A172 (cell line): ENCODE measurements at places on chromosomes 1 and 21. TPM values are rescaled to one million over a fixed set of nuclear protein-coding genes. Genes with fewer than 3 reads are reported as not detected.
A peak's percentile ranks its signal among the peaks of the same experiment; 100 is the strongest.

- no peak for DNase-seq
These were observed 53.9 kb upstream of the GPR52 start for GRCh38 chr1:174393885-174394284.

The RORC gene
- total RNA-seq: 0.12 and 0.14 TPM in 2 replicates

The GBP7 gene
- not detected in 2 replicates for total RNA-seq

The SPATA46 gene
- not detected in 2 replicates for total RNA-seq

- peak; percentile 12 for DNase-seq
These were observed 100.8 kb upstream of the KIAA1614 start for GRCh38 chr1:180811886-180812285.

GRCh38 chr1:182650678-182651338 is 33.6 kb downstream of the RGS8 start:
- no peak for DNase-seq

DNA sequence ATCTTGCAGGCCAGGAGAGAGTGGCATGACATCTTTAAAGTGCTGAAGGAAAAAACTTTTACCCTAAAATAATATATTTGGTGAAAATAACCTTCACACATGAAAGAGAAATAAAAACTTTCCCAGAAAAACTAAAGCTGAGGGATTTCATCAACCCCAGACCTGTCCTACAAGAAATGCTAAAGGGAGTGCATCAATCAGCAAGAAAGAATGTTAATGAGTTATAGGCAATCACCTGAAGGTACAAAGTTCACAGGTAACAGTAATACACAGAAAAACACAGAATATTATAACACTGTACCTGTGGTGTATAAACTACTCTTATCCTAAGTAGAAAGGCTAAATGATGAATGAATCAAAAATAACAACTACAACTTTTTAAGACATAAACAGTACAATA is 249.2 kb upstream of the PKN2 start:
- no peak for DNase-seq

The SLAMF6 gene
- total RNA-seq: not detected in 2 replicates

- DNase-seq: no peak
These were observed 1.6 kb downstream of the DDI2 start for GRCh38 chr1:15618655-15619525.

GRCh38 chr1:193419295-193419694 is 232.9 kb upstream of the B3GALT2 start:
- no peak for DNase-seq

The CYP4A11 gene
- total RNA-seq: not detected in 2 replicates

DNA sequence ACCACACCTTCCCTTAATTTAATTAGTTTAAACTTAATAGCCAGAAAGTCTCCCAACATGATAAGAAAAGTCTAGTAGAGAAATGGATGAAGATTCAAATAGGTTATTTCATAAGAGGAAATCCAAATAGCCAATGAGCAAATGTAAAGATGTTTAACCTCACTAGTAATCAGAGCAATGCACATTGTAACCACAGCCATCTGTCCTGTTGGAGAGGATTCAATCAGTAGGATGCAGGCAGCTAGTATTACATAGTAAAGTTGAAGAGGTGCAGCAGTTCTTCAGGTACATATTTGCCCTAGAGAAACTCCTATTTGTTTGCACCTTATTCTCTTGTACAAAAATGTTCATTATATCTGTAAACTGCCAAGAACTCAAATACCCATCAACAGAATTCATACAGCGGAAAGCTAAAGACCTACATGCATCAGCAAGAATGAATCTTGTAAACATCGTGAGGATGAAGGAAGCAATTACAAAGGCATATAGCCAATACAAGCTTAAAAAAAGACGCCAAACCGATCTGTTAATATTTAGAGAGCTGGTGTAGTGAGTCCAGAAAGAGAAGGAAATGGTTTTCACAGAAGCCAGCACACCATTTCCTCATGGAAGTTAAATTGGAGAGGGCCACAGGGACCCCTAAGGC is 27.9 kb downstream of the DIP2A start:
- no peak for DNase-seq

- DNase-seq: no peak
These were observed 7.7 kb downstream of the SELENON start for GRCh38 chr1:25807480-25808390.

The LRRC38 gene
- not detected in 2 replicates for total RNA-seq

GRCh38 chr1:149923626-149924025 is 4.0 kb downstream of the SF3B4 start:
- no peak for DNase-seq

DNA sequence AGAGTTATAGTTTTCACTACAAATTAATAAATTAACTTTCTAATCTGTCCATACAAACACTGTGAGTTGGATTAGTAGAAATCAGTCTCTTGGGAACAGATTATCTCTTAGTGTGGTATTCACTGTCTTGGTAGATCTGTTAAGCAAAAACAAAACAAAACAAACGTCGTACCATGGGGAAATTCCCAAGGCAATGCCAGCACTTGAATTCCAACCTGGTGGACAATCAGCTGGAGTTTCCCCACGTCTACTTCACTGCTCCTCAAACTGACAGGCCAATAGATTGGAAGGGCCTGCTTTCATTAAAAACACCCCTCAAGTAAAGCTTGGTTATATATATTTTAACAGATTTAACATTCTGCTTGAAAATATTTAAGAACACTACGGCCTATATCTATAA is 31.9 kb downstream of the GDAP2 start:
- no peak for DNase-seq

The OR2L2 gene
- total RNA-seq: not detected in 2 replicates

GRCh38 chr1:145983960-145984830 is 12.2 kb downstream of the TXNIP start:
- no peak for DNase-seq

- no peak for DNase-seq
These were observed 540.3 kb upstream of the B3GALT2 start for GRCh38 chr1:193726722-193727121.

The ZNF683 gene
- not detected in 2 replicates for total RNA-seq

DNA sequence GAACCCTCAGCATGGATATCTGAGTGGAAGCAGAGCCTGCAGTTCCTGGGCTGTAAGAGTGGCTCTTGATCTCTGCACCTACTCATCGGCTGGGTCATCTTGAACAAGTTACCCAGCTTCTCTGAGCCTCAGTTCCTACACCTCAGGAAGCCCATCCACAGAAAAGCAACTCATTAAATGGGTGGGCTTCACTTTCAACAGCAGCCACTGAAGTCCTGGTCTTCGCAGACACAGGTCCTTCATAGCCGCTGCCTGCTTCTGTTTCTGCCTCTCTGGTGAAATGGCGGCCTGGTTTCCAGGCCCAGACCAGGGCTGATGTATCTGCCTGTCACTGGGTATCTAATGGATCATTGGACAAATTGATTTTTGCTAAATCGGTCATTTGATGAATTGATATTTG is 571.4 kb downstream of the PTPRU start:
- no peak for DNase-seq

The CNIH3 gene
- total RNA-seq: 12.8 and 15.4 TPM in 2 replicates

- DNase-seq: peak; percentile 91
These were observed 16.1 kb upstream of the GPR37L1 start for GRCh38 chr1:202106340-202107254.
